ENCODE measurements at places on chromosomes 1 and 21. TPM values are rescaled to one million over a fixed set of nuclear protein-coding genes. Genes with fewer than 3 reads are reported as not detected.

DNA sequence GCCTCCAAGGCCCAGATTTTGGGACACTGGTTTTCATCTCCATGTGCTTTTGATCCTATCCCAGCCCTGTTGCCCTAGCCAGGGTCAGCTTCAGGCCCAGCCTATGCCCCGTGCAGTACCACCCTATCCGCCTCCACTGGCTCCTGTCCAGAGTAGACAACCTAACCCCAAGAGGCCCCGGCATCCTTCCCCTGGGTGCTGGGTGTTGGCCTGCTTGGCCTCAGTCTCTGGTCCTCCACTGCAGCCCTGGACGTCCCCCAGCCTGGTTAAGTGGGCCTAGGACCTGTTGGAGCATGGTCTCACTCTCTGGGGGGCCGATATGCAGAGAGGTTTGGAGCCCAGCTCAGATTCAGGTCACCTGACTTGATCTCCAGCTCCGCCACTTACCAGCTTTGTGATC lies 1.6 kb downstream of the CSF3R start:
- H3K36me3 ChIP-seq: no peaks in the 10 kb centered on the region
- no peaks in the 10 kb centered on the region for H3K27me3 ChIP-seq
- H3K4me1 ChIP-seq: peaks cover 4% of the 10 kb centered on the region
- no peak overlapping the region for H3K4me3 ChIP-seq
- no peak for DNase-seq

DNA sequence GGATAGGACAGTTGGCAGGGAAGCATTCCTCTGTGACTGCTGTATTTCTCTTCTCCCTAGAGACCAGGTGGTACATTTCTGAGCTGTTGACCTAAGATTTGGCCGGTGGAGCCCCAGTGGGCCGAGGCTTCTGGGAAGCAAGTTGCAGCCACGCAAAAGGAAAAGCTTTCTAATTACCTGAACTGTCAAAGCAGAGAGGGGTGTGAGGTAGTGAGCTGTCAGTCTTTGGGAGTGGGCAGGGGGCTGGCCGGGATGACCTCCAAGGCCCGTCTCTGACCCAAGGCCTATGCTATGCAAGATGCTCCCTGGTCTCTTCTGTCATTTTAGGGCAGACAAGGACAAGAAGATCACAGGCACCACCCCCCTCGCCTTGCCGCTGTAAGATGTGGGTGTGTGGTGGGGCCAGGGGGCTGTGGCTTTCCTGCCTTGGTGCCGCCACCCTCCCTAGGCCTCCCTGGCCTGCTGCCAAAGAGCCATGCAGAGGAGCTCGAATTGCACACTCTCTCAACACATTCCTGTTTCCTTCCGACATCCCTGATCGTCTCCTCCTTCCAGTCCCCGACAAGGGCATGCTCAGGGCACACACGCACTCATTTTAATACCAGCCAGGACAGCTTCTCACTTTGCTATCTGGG lies 7.7 kb downstream of the PADI1 start:
- no peaks in the 10 kb centered on the region for H3K27me3 ChIP-seq
- peak overlapping the region; percentile 34 for H3K4me3 ChIP-seq
- H3K27ac ChIP-seq: no peak overlapping the region

DNA sequence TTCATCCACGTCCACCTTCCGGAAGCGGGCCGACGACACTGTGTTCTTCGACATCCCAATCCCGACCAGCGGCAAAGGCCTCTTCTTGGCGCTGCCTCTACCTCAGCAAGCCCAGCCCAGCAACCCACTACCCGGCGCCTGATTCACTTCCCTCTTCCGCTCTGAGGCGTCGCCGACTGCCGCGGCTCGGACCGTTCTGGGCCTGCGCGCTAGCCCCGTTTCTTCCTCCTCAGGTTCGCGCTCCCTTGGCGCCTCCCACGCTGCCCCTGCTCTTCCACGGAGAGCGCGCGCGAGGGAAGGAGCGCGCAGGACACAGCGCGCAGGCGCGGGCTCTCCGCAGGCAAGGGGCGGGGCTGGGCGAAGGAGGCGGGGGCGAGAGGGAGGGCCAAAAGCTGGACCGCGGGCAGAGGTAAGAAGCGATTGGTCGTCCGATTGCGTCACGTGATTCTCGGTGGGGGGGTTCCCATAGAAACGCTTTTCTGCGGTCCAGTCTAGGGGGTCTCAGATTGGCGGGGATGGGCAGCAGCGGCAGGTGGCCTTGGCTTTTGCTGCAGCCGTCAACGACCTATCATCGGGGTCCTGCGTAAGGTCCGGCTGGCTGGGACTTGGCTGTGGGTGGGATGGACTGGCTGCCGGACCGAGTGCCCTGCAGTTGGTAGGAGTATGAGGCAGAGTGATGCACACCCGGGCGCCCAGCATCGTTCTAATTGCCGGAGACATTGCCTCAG lies at the start of gene ARPC5:
Gene ARPC5 (minus strand): TSS at position 178 of the 728 bp plus-strand sequence. CDS start 124 bp downstream, at position 54.
- peak within 1 kb of the TSS; percentile 80 for H3K27ac ChIP-seq
- DNase-seq: peak; percentile 93
- H3K36me3 ChIP-seq: peaks cover under 1% of the 10 kb centered on the region
- no peaks in the 10 kb centered on the region for H3K27me3 ChIP-seq

DNA sequence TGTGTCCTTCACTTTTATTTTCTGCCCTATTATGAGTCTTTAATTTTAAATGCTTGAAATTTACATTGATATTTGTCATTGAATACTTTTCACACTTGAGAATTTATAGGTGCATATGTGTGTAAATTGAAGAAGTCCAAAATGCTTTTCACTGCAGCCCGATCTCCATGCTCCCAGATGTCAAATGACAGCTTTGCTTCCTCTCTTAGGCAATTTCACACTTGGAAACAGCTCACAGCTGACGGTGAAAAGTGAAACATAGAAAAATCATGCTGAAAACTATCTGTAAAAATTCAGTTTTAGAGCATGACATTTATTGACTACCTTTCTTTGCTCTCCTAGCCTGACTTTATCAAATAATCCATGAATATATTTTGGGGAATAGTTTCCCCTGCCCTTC lies 196.0 kb downstream of the RPS6KC1 start:
- DNase-seq: no peak
- no peaks in the 10 kb centered on the region for H3K4me1 ChIP-seq
- H3K27me3 ChIP-seq: no peaks in the 10 kb centered on the region
- H3K27ac ChIP-seq: no peak overlapping the region

DNA sequence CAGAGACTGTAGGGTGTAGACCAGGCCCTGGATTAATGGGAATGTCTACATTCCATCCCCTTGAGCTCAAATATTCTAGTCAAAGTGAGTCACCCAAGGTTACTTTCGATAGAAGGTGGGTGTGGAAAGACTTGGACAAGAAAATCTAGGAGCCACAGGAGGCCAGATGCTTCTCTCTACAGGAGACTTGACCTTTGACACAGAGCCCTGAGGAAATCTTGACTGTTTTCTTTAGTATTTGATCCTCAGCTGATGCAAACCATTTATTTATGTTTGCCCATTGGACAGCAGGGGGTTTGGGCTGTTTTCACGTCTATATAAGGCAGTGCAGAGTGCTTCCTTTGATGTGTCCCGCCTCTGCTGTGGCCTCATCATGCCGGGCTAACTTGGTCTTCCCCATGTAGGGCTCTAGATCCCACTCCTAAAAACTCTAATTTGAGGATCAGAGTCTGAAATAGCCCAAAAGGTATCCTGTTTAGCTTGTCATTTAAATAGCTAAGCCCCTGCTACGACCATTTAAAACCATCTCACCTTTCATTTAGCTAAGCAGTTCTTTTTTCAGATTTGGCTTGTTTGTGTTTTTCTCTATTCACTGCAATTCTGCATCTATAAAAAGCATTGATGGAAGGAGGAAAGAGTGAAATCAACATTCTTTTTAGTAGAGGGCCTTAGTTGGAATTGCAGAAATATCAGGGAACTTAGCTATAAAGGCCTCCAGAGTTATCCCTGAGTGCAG lies 15.5 kb upstream of the MAP3K7CL start:
- DNase-seq: no peak
- H3K27ac ChIP-seq: no peak overlapping the region
- no peaks in the 10 kb centered on the region for H3K4me1 ChIP-seq
- H3K4me3 ChIP-seq: no peak overlapping the region
- H3K36me3 ChIP-seq: no peaks in the 10 kb centered on the region
- no peaks in the 10 kb centered on the region for H3K27me3 ChIP-seq

DNA sequence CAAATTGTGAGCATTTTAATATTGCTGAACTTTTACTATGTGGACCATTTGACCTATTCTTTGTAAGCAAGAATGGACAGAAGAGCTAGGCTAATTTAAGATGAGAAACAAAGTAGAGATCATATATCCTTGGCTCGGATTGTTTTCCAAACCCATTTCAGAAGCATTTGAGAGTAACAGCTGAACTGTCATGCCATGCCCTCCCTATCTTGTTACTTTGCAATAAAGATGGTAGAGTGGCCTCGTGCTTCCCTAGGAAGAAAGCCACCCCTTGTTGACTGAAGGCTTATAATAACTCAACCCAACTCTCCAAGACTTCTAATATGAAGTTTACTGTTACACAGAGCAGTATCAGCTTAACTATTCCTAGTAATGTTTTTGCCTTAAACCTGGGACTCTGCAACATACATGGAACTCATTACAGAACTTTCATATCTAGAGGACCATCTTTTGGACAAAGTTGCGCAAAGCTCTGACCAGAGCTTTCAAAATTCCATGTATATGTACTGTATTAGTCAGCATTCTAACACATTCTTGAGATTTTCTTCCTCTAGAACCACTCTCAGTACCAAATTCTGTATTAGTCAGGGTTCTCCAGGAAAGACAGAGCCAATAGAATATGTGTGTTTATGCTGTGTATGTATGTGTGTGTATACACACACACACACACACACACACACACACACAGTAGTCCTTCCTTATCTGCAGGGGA lies 68.7 kb downstream of the ADAMTS1 start:
- H3K4me1 ChIP-seq: no peaks in the 10 kb centered on the region
- no peaks in the 10 kb centered on the region for H3K36me3 ChIP-seq
- H3K4me3 ChIP-seq: no peak overlapping the region
- H3K27me3 ChIP-seq: no peaks in the 10 kb centered on the region

GRCh38 chr1:207920444-207921021 lies 9.6 kb upstream of the CD34 start:
- H3K27me3 ChIP-seq: no peaks in the 10 kb centered on the region
- H3K4me3 ChIP-seq: no peak overlapping the region
- H3K27ac ChIP-seq: no peak overlapping the region
- H3K4me1 ChIP-seq: no peaks in the 10 kb centered on the region

- no peak for DNase-seq
- H3K4me1 ChIP-seq: no peaks in the 10 kb centered on the region
- no peak overlapping the region for H3K4me3 ChIP-seq
- H3K27ac ChIP-seq: no peak overlapping the region
These were observed 3.1 kb downstream of the ADAMTSL4 start for GRCh38 chr1:150552128-150552910.

DNA sequence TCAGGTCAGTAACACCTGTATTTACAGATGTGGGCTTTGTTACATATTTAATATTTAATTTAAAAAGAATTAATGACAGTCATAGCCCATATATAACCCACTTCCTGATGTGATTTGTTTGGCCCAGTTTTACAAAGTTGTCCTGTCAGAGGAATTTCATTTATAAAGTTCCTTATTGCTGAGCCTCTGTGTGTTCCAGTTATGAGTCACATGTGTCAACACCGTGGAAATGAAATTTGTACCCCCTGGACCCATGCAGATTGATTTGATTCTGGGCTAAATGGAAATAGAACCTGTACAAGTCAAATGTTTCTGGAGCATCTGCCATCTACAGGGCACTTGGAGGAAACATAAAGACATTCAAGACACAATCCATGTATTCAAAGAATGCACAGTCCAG lies 149.2 kb downstream of the CACNA1E start:
- no peaks in the 10 kb centered on the region for H3K36me3 ChIP-seq
- H3K4me1 ChIP-seq: no peaks in the 10 kb centered on the region
- H3K27ac ChIP-seq: no peak overlapping the region
- H3K27me3 ChIP-seq: no peaks in the 10 kb centered on the region
- no peak overlapping the region for H3K4me3 ChIP-seq

- H3K27ac ChIP-seq: no peak overlapping the region
- DNase-seq: no peak
- no peak overlapping the region for H3K4me3 ChIP-seq
- H3K36me3 ChIP-seq: no peaks in the 10 kb centered on the region
- H3K4me1 ChIP-seq: no peaks in the 10 kb centered on the region
These were observed 13.8 kb downstream of the LEPR start for GRCh38 chr1:65434255-65434654.

DNA sequence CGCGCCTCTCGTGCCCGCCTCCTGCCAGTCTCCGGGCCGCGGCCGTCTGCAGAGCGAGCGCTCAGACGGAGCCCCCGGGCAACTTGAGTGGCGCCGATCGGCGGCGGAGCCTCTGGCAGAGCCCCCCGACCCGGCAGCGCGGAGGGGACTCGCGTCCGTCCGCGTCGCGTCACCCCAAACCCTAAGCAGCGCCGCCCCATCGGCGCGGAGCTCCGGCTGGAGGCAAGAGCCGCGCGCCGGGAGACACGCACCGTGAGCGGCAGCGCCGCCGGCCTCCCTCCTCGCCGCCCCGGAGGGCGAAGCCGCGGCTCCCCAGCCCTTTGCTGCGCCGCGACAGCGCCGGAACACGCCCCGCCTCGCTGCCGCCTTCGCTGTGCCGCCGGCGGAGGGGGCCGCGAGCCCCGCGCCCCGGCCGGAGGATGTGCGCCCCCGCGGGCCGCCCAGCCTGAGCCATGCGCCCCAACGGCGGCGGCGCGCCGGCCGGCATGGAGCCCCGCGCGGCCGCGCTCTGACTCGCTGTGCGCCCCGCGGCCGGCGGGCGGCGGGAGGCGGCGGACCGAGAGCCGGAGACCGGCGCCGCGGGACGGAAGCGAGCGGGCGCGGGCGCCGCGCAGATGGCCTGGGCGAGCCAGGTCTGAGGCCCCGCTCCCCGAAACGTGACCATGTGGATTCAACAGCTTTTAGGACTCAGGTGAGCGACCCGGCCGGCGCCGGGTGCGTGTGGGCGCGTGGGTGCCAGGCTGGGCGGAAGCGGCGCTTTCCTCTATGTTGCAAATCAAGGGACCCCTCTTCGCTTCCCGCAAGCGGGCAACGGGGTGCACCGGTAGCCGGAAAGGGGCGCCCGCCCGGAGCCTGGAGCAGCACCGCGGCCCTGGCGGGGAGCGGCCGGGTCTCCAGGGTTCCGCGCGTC lies 610 bp downstream of the AJAP1 start:
- no peaks in the 10 kb centered on the region for H3K27me3 ChIP-seq
- H3K27ac ChIP-seq: no peak overlapping the region
- H3K4me1 ChIP-seq: no peaks in the 10 kb centered on the region
- DNase-seq: no peak
- H3K4me3 ChIP-seq: no peak overlapping the region

DNA sequence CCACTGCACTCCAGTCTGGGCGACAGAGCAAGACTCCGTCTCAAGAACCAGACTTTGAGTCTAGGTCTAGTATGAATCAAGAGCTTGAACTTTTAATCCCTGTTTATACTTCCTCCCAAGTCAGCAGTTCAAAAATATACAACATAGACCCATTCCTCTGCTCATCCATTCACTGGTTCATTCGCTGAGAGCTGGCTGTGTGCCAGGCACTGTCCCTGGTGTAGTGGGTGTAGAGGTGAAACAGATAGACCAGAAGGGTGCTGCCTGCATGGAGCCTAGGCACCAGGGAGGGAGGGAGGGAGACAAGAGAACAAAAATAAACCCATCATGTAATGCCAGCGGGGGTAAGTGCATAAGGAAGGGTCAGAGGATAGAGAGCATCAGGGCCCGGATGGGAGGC lies 25.5 kb upstream of the SEC16B start:
- H3K36me3 ChIP-seq: no peaks in the 10 kb centered on the region
- no peaks in the 10 kb centered on the region for H3K27me3 ChIP-seq
- H3K4me3 ChIP-seq: no peak overlapping the region
- H3K27ac ChIP-seq: no peak overlapping the region
- no peaks in the 10 kb centered on the region for H3K4me1 ChIP-seq
- no peak for DNase-seq

LHX8 gene
- total RNA-seq: not detected

AKR7A3 gene
- total RNA-seq: 1.2 TPM

FBXO28 gene
- total RNA-seq: 26.2 TPM

SYCP1 gene
- not detected for total RNA-seq

TRABD2B gene
- total RNA-seq: not detected

SLFNL1 gene
- 1.1 TPM for total RNA-seq

Data from naive thymus-derived CD4-positive, alpha-beta T cell (primary cell).